ENCODE measurements at places on chromosomes 5 and 9. TPM values are rescaled to one million over a fixed set of nuclear protein-coding genes. Genes with fewer than 3 reads are reported as not detected.
A peak's percentile ranks its signal among the peaks of the same experiment; 100 is the strongest.

DNA sequence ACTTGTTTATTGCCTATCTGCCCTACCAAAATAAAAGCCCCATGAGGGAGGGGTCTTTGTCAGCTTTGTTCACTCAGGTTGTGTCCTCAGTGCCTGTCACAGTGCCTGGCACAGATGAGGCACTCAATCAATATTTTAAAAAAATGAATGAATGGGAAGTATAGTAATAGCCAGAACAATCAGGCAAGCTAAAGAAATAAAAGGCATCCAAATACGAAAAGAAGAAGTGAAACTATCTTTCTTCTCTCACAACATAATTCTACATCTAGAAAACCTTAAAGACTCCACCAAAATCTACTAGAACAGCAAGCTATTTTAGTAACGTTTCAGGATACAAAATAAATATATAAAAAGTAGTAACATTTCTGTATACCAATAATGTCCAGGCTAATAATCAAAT is 37.8 kb upstream of the C5orf63 start:
- no peaks in the 10 kb centered on the region for H3K27me3 ChIP-seq
- no peaks in the 10 kb centered on the region for H3K4me1 ChIP-seq
- peaks cover 14% of the 10 kb centered on the region for H3K36me3 ChIP-seq
- H3K27ac ChIP-seq, result no peak overlapping the region

DNA sequence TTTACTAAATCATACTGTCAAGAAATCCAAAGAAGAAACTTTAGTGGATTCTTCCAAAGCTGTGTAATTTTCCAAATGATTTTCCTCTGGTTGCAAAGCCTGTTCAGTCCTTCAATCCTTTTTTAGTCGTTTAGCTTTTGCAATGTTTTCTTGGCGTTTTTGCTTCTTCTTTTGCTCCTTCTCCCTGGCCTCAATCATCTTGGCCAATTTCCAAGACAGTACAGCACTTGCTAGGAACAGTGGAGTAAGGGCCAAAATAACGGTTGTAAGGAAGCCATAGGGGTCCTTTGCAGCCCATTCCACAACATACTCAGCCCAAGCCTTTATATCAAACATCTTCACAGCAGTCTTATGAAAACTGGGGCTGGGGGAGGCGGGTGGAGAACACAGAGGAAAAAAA is 2.4 kb downstream of the SMIM15 start:
- H3K27ac ChIP-seq, result no peak overlapping the region
- H3K4me3 ChIP-seq, result no peak overlapping the region
- H3K27me3 ChIP-seq, result no peaks in the 10 kb centered on the region
- no peak for DNase-seq

DNA sequence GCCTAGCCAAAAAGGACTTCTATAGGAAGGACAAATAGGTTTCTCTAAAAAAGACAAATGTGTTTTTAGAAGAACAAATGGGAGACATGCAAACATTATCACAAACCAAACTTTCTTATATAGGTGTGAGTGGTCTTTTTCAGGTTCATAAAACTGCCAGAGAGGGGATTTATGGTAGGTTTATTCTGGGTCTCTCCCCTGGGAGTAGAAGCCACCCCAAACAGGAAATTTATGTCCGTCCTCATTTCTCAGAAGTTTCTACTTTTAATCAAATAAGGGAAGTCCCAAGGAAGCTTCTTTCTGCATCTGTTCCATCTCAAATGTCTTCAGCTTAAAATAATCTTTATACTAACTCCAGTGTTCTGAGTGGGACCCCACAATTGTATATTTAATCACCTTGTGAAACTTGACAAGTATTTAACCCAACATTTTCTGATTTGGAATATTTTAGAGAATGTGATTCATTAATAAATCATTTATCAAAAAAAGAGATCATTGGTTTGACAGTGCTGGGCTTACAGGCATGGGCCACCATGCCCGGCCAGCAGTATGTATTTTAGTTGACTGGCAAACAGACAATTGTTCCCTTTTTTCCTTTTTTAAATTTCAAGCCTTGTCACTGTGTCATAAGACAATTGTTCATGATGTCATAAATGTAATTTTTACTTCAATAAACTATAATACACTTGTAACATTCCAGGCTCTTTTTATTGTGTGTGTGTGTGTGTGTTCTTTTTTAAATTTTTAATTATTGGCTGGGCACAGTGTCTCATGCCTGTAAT is 44.6 kb upstream of the GLDC start:
- H3K27me3 ChIP-seq, result no peaks in the 10 kb centered on the region
- no peak for DNase-seq
- no peak overlapping the region for H3K4me3 ChIP-seq

DNA sequence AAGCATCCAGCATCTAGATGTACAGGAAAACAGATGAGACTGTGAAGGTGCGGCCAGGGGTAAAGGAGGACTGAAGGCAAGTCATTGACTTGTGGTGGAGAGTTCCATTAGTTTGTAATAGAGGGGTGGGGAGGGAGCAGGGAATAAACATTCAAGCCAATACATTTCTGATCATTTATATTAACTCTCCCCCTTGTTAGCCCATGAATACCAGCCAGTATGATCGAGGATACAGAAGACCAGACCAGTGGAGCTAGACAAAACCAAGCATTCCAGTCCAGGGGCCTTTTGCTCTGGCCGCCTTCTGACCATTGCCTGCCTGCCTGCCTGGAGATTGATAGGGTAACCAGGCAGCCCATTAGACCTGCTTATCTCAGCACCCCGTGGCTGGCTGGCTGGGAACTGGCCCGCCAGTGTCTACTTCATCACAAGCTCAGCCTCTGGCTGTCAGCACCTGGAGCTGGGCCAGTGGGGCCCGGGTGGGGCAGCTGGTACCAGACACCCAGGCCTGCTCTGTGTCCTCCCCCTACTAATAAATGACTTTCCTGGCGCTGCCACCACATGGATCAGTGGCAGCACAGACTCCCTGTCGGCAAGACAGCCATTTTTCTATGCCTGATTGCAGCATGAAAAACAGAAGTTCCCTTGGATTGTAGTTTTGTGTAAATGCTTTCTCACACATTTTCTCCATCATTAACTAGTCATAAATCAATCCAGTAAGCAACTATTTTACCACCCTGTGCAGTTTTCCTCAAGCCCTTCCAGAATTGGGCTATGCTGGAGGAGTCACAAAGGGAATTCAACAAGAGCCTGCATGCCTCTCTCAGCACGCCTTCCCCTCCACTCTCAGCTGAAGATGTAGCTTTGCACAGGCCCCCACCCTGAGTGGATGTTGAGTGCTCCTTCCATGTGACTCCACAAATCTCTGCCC is 181.3 kb downstream of the SNCAIP start:
- H3K4me1 ChIP-seq, result no peaks in the 10 kb centered on the region
- no peak overlapping the region for H3K4me3 ChIP-seq
- no peak for DNase-seq
- H3K27ac ChIP-seq, result no peak overlapping the region

DNA sequence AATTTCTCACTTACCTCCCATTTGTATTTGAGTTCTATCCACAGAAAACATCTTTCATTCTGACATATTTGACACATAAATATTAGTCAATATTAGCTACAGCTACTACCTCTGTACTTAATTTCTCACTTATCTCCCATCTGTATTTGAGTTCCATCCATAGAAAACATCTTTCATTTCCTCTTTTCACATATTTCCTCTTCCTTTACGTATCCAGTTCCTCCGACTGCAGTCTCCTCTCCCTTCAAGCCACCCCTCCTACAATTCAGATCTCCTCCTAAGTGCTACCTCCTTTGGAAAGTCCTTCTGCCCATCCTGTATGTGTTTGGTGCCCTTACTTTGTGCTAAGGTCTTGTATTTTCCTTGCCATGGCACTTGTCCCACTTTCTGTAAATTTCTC is 1.6 kb downstream of the SREK1IP1 start:
- H3K27me3 ChIP-seq, result no peaks in the 10 kb centered on the region
- no peak overlapping the region for H3K27ac ChIP-seq
- peak overlapping the region; percentile 100 for H3K4me3 ChIP-seq
- no peak for DNase-seq
- peaks cover 26% of the 10 kb centered on the region for H3K36me3 ChIP-seq

GRCh38 chr5:148290271-148291195 is 21.7 kb upstream of the SPINK7 start:
- no peak overlapping the region for H3K4me3 ChIP-seq
- H3K36me3 ChIP-seq, result no peaks in the 10 kb centered on the region
- H3K27ac ChIP-seq, result no peak overlapping the region
- H3K4me1 ChIP-seq, result no peaks in the 10 kb centered on the region

GRCh38 chr5:127705120-127705892 is 2.1 kb downstream of the CCDC192 start:
- H3K27ac ChIP-seq, result no peak overlapping the region
- DNase-seq, result no peak
- no peaks in the 10 kb centered on the region for H3K36me3 ChIP-seq

GRCh38 chr9:134670851-134671281 is 29.3 kb downstream of the COL5A1 start:
- H3K27ac ChIP-seq, result no peak overlapping the region
- no peaks in the 10 kb centered on the region for H3K27me3 ChIP-seq
- H3K4me1 ChIP-seq, result no peaks in the 10 kb centered on the region
- H3K4me3 ChIP-seq, result no peak overlapping the region

GRCh38 chr9:84207491-84207951 is 133.0 kb downstream of the SLC28A3 start:
- DNase-seq, result no peak
- no peaks in the 10 kb centered on the region for H3K4me1 ChIP-seq
- H3K4me3 ChIP-seq, result no peak overlapping the region
- H3K36me3 ChIP-seq, result no peaks in the 10 kb centered on the region
- no peak overlapping the region for H3K27ac ChIP-seq

- no peak overlapping the region for H3K4me3 ChIP-seq
- no peak overlapping the region for H3K27ac ChIP-seq
- no peaks in the 10 kb centered on the region for H3K36me3 ChIP-seq
- no peak for DNase-seq
- H3K4me1 ChIP-seq, result no peaks in the 10 kb centered on the region
- H3K27me3 ChIP-seq, result no peaks in the 10 kb centered on the region
Observed at GRCh38 chr5:164204338-164204946, 699.0 kb downstream of the MAT2B start.

GRCh38 chr9:78131969-78132700 is 100.5 kb upstream of the GNAQ start:
- no peak for DNase-seq
- no peaks in the 10 kb centered on the region for H3K27me3 ChIP-seq
- no peaks in the 10 kb centered on the region for H3K36me3 ChIP-seq
- H3K4me1 ChIP-seq, result 0 out of 2 replicates have a peak, but pooled peaks cover 2% of the 10 kb centered on the region

- H3K4me3 ChIP-seq, result no peak overlapping the region
- no peaks in the 10 kb centered on the region for H3K36me3 ChIP-seq
- DNase-seq, result no peak
- no peak overlapping the region for H3K27ac ChIP-seq
Observed at GRCh38 chr5:122121479-122122465, 7.6 kb upstream of the ZNF474 start.

The SEMA5A gene
- 4.3 TPM for total RNA-seq

The ABL1 gene
- 83.6 TPM for total RNA-seq

The ORM2 gene
- total RNA-seq, result 1.4 TPM

The CARD6 gene
- total RNA-seq, result 0.22 TPM

The CRHBP gene
- not detected for total RNA-seq
